ENCODE measurements at places on chromosomes 13 and 19. TPM values are rescaled to one million over a fixed set of nuclear protein-coding genes. Genes with fewer than 3 reads are reported as not detected.

CEACAM3 gene
- total RNA-seq = not detected

ZNF600 gene
- total RNA-seq = 6.3 TPM

SRRM5 gene
- not detected for total RNA-seq

CASP14 gene
- total RNA-seq = not detected

CACNG8 gene
- 0.42 TPM for total RNA-seq
